ENCODE measurements at places on chromosomes 1 and 21.
A peak's percentile ranks its signal among the peaks of the same experiment; 100 is the strongest.

GRCh38 chr1:22449636-22450035, 2.0 kb upstream of the ZBTB40 start:
- DNase-seq, result no peak
- no peak overlapping the region for H3K27ac ChIP-seq
- H3K36me3 ChIP-seq, result no peaks in the 10 kb centered on the region
- no peak overlapping the region for H3K4me3 ChIP-seq
- no peaks in the 10 kb centered on the region for H3K27me3 ChIP-seq

- H3K4me3 ChIP-seq, result no peak overlapping the region
- H3K27ac ChIP-seq, result no peak overlapping the region
- H3K36me3 ChIP-seq, result no peaks in the 10 kb centered on the region
- peaks cover 4% of the 10 kb centered on the region for H3K4me1 ChIP-seq
- no peaks in the 10 kb centered on the region for H3K27me3 ChIP-seq
Observed at GRCh38 chr1:160863061-160863773, 530 bp upstream of the CD244 start.

GRCh38 chr1:184598403-184599193, 156.1 kb downstream of the EDEM3 start:
- no peak for DNase-seq
- H3K4me1 ChIP-seq, result peaks cover 33% of the 10 kb centered on the region
- no peaks in the 10 kb centered on the region for H3K36me3 ChIP-seq

DNA sequence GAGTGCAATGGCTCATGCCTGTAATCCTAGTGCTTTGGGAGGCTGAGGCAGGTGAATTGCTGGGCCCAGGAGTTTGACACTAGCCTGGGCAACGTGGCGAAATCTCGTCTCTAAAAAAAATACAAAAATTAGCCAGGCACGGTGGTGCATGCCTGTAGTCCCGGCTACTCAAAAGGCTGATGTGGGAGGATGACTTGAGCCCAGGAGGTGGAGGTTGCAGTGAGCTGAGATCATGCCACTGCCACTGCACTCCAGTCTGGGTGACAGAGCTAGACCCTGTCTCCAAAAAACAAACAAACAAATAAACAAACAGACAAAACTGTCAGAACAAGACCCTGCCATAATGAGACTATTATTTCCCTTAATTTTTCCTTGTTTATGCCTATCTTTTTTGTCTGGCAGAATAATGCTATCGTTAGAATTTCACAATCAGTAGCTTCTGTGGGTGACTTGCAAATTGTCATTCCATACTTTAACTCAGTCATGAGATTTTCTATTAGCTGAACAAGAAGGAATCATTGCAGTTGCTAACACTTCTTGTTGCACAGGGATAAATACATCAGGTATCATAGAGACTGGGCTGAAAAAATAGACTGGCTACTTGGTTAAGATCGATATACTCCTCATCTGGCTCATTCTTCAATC, 7.5 kb upstream of the THEM4 start:
- H3K4me3 ChIP-seq, result no peak overlapping the region
- H3K4me1 ChIP-seq, result no peaks in the 10 kb centered on the region
- H3K36me3 ChIP-seq, result no peaks in the 10 kb centered on the region
- no peaks in the 10 kb centered on the region for H3K27me3 ChIP-seq

- H3K4me1 ChIP-seq, result peaks cover 7% of the 10 kb centered on the region
- H3K4me3 ChIP-seq, result no peak overlapping the region
- no peak overlapping the region for H3K27ac ChIP-seq
- no peaks in the 10 kb centered on the region for H3K27me3 ChIP-seq
- no peaks in the 10 kb centered on the region for H3K36me3 ChIP-seq
Observed at GRCh38 chr1:96533820-96534219, 187.8 kb upstream of the PTBP2 start.

DNA sequence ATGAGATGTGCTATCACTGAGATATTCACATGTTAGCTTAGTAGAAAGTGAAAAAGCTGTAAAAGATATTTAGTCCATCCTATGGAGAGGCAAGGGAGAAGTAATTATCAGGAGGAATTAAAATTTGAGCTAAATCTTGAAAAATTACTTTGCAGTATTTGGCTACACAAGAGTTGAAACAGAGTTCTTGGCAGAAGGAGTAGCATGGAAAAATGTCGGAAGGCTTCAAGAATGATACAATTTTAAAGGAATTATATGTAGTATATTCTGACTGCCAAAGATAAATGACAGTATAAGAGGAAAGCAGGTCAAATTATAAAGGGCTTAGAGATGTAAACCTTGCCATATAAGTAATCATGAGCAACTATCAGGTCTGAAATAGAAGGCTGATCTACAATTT, 518.9 kb downstream of the BRINP3 start:
- H3K4me1 ChIP-seq, result no peaks in the 10 kb centered on the region
- no peak overlapping the region for H3K27ac ChIP-seq
- no peak overlapping the region for H3K4me3 ChIP-seq
- no peaks in the 10 kb centered on the region for H3K36me3 ChIP-seq

DNA sequence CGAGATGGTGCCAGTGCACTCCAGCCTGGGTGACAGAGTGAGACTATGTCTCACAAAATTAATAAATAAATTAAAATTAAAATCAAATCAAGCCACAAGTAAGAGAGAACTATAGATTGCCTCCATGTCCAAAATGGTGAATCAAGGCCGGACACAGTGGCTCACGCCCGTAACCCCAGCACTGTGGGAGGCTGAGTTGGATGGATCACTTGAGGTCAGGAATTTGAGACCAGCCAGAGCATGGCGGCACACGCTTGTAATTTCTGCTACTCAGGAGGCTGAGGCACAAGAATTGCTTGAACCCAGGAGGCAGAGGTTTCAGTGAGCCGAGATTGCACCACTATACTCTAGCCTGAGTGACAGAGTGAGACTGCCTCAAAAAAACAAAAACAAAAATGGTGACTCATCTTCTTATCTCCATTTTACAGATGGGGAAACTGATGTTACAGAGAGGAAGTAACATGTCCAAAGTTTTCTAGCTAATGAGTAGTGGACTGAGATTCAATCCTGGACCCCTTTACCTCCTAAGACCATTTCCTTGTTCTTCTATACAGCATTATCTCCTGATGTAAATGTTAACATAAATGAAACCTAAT, 99.0 kb upstream of the HNRNPU start:
- H3K27ac ChIP-seq, result no peak overlapping the region
- H3K36me3 ChIP-seq, result no peaks in the 10 kb centered on the region
- H3K4me1 ChIP-seq, result peaks cover 40% of the 10 kb centered on the region
- DNase-seq, result no peak

DNA sequence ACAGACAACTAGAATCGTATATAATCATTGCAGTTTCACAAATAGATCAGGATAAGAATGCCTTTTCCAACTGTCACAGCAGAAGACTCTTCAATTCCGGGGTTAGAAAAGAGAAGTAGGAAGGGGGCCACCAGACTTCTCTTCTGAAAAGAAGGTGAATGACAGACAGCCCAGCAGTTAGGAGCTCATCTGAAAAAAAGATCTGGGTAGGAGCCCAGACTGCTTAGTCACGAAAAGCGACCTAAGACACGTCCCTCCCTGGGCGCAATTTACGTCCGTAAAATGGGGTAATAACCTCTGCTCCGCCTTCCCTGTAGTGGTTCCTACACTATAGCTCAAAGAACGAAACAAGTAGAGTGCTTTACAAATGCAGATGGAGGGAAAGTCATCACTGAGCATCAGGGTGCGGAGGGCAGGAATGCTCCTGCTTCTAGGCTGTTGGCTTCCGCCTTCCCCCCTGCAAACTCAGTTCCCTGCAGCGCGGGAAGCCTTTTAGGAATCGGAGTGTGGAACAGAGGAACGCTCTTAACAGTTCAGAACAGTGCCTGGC, 582 bp downstream of the ORC1 start:
- H3K4me3 ChIP-seq, result peak overlapping the region; percentile 80
- H3K27ac ChIP-seq, result peak overlapping the region; percentile 15
- peaks cover 3% of the 10 kb centered on the region for H3K36me3 ChIP-seq
- DNase-seq, result peak; percentile 76

GRCh38 chr1:204384636-204385352, 25.1 kb upstream of the PLEKHA6 start:
- no peak overlapping the region for H3K4me3 ChIP-seq
- H3K36me3 ChIP-seq, result no peaks in the 10 kb centered on the region

GRCh38 chr1:46681333-46682034, 9.8 kb downstream of the TEX38 start:
- peaks cover 58% of the 10 kb centered on the region for H3K36me3 ChIP-seq
- H3K4me3 ChIP-seq, result no peak overlapping the region
- no peak for DNase-seq
- H3K27me3 ChIP-seq, result no peaks in the 10 kb centered on the region
- no peak overlapping the region for H3K27ac ChIP-seq

DNA sequence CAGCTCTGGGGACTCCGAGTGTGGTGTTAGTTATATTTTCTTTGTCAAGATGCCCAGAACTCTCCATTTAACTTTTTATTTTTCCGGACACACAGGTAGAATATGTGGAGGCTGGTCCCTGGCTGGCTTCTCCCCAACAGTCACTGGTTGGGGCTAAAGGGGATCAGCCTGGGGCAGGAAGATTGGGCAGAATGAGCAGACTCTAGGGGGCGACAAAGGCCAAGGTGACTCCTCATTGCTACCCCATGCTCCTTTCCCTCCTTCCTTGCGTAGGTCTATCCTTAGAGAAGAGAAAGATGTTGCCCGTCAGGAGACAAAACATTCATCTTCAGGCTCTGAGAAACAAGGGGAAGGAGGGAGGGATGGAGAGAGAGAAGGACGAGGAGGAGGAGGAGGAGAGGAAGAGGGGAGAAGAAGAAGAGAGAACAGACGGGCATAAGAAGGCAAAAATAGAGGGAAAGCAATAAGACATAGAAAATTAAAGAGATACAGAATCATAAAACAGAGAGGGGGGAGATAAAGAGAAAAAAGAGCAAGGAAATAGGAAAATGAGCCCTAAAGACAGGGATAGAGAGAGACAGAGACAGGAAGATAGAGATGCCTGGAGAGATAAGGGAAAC, 89.9 kb downstream of the FOXD2 start:
- no peak overlapping the region for H3K27ac ChIP-seq
- no peaks in the 10 kb centered on the region for H3K27me3 ChIP-seq
- no peaks in the 10 kb centered on the region for H3K36me3 ChIP-seq
- H3K4me3 ChIP-seq, result no peak overlapping the region

- H3K4me1 ChIP-seq, result no peaks in the 10 kb centered on the region
- DNase-seq, result no peak
- H3K4me3 ChIP-seq, result no peak overlapping the region
- no peak overlapping the region for H3K27ac ChIP-seq
- H3K27me3 ChIP-seq, result no peaks in the 10 kb centered on the region
- H3K36me3 ChIP-seq, result no peaks in the 10 kb centered on the region
Observed at GRCh38 chr1:50080904-50081586, 27.7 kb upstream of the ELAVL4 start.

- no peak overlapping the region for H3K27ac ChIP-seq
- no peak overlapping the region for H3K4me3 ChIP-seq
- DNase-seq, result no peak
- no peaks in the 10 kb centered on the region for H3K36me3 ChIP-seq
Observed at GRCh38 chr1:198346178-198346577, 189.4 kb downstream of the NEK7 start.

- no peak overlapping the region for H3K27ac ChIP-seq
- DNase-seq, result no peak
- H3K4me1 ChIP-seq, result no peaks in the 10 kb centered on the region
- H3K27me3 ChIP-seq, result no peaks in the 10 kb centered on the region
- H3K36me3 ChIP-seq, result no peaks in the 10 kb centered on the region
Observed at GRCh38 chr1:247551721-247552120, 2.8 kb downstream of the GCSAML start.

GRCh38 chr1:5423109-5423508, 569.1 kb downstream of the NPHP4 start:
- H3K4me3 ChIP-seq, result no peak overlapping the region
- H3K4me1 ChIP-seq, result no peaks in the 10 kb centered on the region
- H3K27me3 ChIP-seq, result peaks cover 18% of the 10 kb centered on the region
- no peak for DNase-seq
- no peak overlapping the region for H3K27ac ChIP-seq

DNA sequence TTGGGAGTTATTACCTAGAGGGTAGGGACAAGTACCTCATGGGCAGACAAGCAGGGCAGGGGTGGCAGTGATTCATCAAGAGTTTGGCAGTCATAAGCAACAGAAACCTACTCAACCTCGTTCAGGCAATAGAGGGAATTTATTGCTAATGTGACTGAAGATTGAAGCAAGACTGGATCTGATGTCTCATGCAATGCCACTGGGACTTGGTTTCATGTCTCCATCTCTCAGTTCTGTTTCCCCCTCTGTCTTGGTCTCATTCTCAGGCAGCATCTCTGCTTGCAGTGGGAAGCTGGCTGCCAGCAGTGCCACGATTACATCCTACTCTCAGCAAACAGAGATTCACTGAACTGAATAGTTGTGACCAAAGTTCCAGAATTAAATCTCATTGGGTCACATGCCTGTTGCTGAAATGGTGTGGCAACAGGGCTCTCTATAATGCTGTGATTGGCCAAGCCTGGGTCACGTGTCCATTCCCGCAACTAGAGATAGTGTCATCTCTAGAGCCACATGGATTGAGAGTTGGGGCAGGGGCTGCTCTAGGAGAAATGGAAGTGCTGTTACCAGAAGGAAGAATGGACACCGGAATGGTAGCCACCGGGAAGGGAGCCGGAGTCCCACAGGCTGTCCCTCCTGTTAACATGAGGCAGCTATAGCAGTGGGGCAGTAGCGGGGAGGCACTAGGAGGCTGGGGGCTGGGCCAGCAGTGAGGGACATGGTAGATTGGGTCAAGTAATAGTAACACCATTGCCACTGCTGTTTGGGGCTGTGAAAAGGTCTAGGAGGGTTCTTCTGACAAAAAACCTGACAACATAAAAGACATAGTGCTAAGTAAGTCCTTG, 3.9 kb upstream of the CDC42 start:
- no peak overlapping the region for H3K4me3 ChIP-seq
- H3K36me3 ChIP-seq, result no peaks in the 10 kb centered on the region
- H3K4me1 ChIP-seq, result peaks cover 3% of the 10 kb centered on the region
- H3K27me3 ChIP-seq, result no peaks in the 10 kb centered on the region

DNA sequence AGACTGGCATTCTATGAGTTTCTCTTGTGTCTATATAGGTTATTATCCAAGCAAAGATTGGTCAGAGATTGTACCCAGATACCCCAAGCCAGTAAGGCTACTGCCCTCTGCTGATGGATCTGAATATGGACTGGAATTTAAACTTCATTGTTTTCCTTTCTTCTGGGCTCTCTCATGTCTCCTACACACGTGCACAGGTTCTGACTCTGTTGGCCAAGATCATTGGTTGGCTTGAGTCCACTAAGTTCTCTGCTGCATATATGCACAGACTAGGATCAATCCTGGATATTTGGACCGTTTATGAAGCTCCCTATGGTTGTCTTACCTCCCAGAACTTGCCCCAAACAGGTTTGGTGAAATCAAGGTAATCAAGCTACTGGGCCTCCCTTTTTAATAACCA, 69.7 kb downstream of the CC2D1B start:
- no peaks in the 10 kb centered on the region for H3K27me3 ChIP-seq
- no peaks in the 10 kb centered on the region for H3K4me1 ChIP-seq
- peaks cover 4% of the 10 kb centered on the region for H3K36me3 ChIP-seq

- H3K4me1 ChIP-seq, result peaks cover 19% of the 10 kb centered on the region
- no peak for DNase-seq
- H3K36me3 ChIP-seq, result no peaks in the 10 kb centered on the region
- H3K4me3 ChIP-seq, result no peak overlapping the region
Observed at GRCh38 chr1:211761400-211761799, 69.2 kb downstream of the LPGAT1 start.

GRCh38 chr1:7702365-7702764, 68.7 kb upstream of the VAMP3 start:
- H3K27me3 ChIP-seq, result peaks cover 60% of the 10 kb centered on the region
- DNase-seq, result peak; percentile 43
- H3K27ac ChIP-seq, result no peak overlapping the region
